ENCODE measurements at places on chromosomes 7 and 10.

DNA sequence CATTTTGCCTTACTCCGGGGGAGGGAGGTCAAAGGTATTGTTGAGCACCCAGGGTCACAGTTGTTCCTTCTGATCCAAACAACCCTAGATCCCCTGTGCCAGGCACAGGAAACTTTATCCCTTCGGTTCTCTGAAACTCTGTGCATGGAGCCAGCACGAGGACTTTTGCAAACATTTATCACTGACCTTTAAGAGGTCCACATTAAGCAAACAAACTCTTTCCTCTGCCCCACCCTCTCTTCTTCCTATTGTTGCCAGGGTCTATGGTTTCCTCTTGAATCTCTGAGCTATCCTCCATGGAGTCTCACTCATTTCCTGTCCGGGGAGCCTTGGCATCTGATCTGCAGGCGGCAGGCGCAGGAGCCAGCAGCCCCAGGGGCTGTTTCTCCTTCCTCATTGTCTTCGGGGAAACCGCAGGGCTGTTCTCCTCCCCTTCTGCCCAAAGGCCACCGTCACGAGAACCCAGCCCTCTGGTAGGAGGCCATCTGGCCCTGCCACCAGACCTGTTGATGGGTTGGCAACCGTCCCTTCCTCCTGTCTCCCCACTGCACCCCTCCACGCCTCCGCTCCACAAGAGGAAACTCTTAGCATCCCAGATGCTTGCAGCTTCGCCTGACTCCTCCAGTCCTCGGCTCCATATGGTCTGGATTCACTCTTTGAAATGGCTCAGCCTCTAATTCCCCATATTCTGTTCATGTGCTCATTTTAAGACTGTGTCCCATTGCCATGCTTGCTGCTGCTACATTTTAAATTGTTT is 327.3 kb upstream of the NRP1 start:
- no peak for DNase-seq

DNA sequence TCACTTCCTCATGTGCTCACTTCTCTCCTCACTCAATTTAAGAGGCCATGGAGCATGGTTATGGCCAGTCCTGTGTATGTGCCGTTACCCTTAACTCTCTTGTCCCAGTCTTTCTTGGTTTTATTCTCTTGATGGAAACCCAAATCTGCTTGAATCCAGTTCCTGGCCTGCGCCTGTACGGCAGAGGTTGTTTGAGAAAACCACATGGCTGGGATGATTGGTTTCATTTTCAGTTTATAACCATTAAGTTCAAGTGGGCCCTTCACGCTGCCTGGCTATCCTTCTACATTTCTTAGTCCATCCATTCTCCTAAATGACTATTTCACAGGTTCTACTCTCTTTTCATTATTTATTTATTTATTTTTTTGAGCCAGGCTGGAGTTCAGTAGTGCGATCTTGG is 1.6 kb upstream of the ZNF239 start:
- DNase-seq: no peak

DNA sequence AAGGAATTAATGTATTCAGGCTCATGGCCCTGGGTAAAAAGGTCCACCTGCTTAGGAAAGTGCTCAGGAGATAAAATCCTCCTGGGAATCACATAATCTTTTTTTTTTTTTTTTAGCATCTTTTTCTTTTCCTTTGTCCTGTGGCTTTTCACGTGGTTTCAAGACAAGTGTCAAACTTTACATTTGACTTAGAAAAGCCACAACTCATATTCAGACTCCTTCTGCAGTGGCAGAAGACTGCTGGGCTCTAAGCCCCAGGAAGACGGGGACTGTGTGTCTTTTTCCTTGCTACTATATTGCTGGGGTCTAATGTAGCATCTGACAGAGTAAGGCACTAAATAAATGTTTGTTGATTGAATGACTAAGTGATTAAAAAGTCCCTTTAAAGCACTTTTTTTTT is 127.5 kb upstream of the ANKRD1 start:
- DNase-seq: no peak

- no peak for DNase-seq
These were observed 84.0 kb upstream of the PPP1R17 start for GRCh38 chr7:31603046-31603445.

GRCh38 chr7:141928146-141928844 is 12.1 kb downstream of the OR9A4 start:
- DNase-seq: no peak

DNA sequence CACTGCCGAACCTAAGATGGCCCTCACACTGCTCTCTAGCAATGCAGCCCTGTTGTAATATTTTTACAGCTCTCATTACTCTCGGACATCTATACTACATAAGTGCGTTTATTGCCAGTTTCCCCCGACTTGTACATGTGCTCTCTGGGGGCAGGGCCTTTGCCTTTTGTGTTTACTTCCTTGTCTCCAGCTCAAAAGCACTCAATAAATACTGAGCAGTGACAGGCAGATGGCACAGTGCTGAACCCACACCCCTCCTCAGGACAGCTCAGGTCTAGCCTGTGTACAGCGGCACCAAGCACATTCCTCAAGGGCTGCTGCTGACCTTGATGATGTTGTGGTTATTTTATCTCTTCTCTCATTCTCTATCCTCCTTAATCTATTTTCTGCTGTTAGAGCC is 68.0 kb upstream of the ELMO1 start:
- no peak for DNase-seq

Data from effector CD4-positive, alpha-beta T cell (primary cell).